ENCODE measurements at places on chromosomes 16 and 17. TPM values are rescaled to one million over a fixed set of nuclear protein-coding genes. Genes with fewer than 3 reads are reported as not detected.

Gene FTO
- 38.6 TPM for total RNA-seq

Gene STARD3
- 44.3 TPM for total RNA-seq

Gene DHX8
- total RNA-seq = 42.5 TPM

Gene PARD6A
- 4.1 TPM for total RNA-seq

Gene SEPTIN12
- 0.75 TPM for total RNA-seq

Gene POLR2A
- total RNA-seq = 83.8 TPM

Gene TEX14
- not detected for total RNA-seq

Gene ASB16
- 0.56 TPM for total RNA-seq

Gene CRAMP1
- total RNA-seq = 16.4 TPM

Gene SLC52A1
- 2.5 TPM for total RNA-seq

Gene TERB1
- total RNA-seq = 0.11 TPM

Gene IGFALS
- 1.3 TPM for total RNA-seq

Gene C16orf96
- total RNA-seq = 0.11 TPM

Gene FBXL20
- total RNA-seq = 11.4 TPM

Gene RNF167
- total RNA-seq = 96.5 TPM

Gene SLFN14
- not detected for total RNA-seq

Gene VTN
- total RNA-seq = not detected

Gene C1QTNF1
- total RNA-seq = 14.6 TPM

Gene GPR142
- total RNA-seq = 0.31 TPM

Gene CKLF
- total RNA-seq = 27.5 TPM

Gene XYLT2
- total RNA-seq = 18.1 TPM

Gene APOH
- 1.1 TPM for total RNA-seq

Gene ACD
- 9.7 TPM for total RNA-seq

Gene KCNH4
- 0.06 TPM for total RNA-seq

Gene FOXF1
- total RNA-seq = 4.9 TPM

Gene CCL4
- total RNA-seq = 4.5 TPM

Gene CDH3
- 0.81 TPM for total RNA-seq

Gene IL17C
- total RNA-seq = not detected

All from left colon (tissue), 2 donors.